ENCODE measurements at places on chromosomes 5 and 9.

GRCh38 chr5:137158691-137159090 is 340.4 kb downstream of the SPOCK1 start:
- DNase-seq = no peak

DNA sequence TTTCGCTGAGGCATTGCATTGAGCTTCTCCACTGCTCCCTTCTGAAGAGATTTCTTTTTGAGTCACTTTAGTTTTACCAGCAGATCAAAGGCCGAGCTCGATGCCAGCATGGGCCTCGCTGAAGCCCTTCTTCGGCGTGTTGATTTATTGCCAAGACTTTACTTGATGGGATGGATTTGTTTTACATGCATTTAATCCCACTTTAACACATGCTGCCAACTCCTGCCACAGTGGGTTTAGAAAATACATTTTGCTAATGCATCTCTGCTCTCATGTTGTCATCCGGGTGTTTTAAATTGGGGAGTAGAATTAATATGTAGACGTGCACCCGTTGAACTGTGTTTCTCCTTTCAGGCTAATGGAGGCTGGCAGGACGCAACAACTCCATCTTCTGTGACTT is 218.3 kb downstream of the PBX3 start:
- DNase-seq = no peak

GRCh38 chr5:151522226-151522625 is 68.9 kb downstream of the FAT2 start:
- DNase-seq = no peak

- DNase-seq = peak; percentile 1
Observed at GRCh38 chr5:53560028-53560427, 411 bp upstream of the NDUFS4 start.

DNA sequence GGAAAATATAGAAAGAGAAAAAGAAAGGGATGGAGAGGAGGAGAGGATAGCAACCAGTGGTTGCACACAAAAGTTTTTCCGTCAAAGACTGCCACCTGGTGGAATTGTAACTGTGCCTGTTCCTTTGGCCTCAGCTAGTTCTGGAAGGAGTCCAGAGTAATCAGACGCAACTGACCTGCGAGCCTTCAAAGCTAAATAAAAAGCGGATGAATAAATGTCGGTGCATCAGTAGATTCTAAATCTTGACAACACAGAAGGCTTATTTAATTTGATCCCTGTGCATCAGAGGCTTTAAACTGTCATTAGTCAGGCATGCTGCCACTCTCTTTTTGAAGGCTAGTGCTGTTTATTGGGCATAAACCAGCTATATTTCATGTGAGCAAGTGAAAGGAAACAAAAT is 132.9 kb upstream of the ACO1 start:
- DNase-seq = peak; percentile 20
